Heart right ventricle (tissue), 16 donors: ENCODE measurements at places on chromosomes 11 and 22.

GRCh38 chr11:86196085-86196696 lies 48.4 kb upstream of the EED start:
- DNase-seq = no peak

DNA sequence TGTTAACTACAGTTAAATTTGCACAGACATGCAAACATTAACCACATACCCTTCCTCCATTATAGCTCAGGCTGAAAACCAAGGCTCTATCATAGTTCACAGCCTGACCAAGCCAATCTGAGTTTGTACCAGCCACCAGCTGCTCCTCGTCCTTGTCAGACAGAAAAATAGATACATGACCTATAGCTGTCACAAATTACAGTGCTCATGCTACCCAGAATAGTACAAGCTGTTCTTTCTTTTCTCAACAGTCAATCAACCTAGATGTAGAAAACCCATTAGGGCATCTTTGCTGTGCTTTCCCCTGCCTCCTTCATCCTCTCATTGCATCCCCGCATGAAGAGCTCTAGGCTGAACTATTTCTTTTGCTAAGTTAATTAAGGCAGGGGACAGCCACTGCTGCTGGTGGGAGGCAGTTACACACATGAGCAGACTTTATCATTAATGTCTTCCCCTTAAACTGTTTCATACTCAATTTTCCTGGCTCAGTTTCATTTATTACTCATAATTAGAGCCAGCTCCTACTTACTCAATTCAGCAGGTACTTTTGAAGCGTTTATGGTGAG lies 148.3 kb downstream of the TRPC6 start:
- DNase-seq = no peak

DNA sequence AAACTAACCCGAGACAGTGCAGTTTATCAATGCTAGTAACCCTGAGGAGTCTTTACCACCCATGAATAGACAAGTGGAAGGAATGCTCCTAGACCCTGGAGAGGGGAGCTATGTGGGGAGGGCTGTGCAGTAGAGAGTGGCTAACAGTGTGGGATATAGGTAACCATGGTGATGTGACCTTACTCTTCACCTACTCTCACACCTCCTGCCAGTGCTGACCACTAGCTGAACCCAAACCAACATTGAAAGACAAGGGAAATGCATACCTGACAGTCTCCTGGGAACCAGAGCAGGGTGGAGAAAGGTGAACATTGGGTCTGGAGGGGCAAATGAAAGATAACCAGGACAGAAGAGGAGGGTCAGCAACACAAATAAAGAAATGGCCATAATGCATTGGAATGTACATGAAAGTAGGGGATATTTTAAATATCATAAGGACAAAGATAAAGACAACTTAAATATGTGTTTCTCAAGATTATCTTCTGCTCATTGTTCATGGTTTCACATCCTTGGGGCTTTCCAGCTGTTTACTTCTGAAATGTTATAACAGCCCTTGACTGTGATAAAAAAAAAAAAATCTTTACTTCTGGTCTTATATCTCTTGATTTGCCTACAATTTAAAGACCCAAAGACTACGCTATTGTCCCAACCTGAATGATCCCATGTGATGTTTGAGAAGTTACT lies 983.3 kb upstream of the TENM4 start:
- no peak for DNase-seq

DNA sequence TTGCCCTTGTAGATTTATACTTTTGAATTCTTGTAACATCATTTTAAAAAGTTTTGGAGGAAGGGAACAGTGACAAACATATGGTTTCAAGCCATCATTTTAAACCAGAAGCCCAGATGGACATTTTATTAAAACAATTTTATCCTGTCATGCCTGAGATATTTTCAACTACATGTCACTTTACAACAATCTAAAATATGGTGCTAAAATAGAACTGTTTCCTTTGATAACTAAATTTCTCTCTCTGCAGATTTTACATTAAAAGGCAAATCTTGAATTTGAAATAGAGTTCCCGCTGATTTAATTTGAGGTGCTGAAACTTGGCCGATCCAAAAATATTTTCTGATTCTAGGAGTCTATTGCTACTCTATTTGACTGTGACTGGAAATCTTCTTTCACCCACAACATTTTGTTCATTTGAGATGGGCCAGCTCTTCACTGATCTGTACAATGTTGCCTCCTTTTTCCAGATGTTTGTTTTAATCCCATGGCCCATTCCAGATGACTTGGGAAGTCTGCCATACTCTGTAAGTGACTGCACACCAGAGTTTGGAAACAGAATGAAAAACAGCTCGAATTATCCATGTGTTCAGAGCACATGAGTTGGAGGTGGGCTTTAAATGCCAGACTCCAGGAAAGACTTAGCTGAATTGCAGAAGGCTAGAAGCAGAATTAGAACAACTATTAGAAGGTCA lies 402.5 kb downstream of the TMEM135 start:
- no peak for DNase-seq

- DNase-seq = no peak
Observed at GRCh38 chr11:26712497-26712896, 9.4 kb downstream of the SLC5A12 start.

- DNase-seq = no peak
Observed at GRCh38 chr22:45740236-45740635, 68.6 kb downstream of the ATXN10 start.

DNA sequence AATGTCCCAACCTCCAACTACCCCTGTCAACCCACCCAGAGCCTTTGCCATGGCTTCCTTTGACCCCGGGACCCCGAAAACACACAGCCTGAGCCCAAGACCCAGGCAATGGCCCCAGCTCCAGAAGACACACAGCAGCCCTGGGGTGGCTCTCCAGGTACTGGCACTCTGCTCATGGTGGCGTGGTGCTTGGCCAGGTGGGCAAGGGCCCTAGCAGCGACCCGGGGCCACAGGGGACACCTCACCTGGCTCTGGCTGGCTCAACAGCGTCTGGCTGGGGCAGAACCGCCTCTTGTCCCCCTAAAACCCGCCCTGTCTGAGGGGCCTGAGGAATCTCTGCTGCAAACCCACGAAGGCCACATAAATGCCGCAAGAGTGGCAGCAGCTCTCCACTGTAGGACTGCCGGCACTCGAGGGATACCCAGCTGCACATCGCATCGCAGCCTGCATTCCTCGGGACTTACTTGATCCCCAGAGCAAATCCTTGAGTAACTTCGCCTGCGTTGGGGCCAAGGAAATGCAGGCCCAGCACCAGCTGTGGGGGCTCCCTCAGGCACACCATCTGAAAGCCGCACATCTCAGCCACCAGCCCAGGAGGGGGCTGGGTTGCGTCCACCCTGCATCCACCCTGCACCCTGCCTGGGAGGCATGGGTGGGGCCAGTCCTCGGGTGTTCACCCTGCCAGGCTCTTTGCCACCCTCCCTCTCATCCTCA lies 23.1 kb upstream of the GNB1L start:
- DNase-seq = no peak

GRCh38 chr11:19840961-19841360 lies 128.3 kb downstream of the NAV2 start:
- DNase-seq = no peak

DNA sequence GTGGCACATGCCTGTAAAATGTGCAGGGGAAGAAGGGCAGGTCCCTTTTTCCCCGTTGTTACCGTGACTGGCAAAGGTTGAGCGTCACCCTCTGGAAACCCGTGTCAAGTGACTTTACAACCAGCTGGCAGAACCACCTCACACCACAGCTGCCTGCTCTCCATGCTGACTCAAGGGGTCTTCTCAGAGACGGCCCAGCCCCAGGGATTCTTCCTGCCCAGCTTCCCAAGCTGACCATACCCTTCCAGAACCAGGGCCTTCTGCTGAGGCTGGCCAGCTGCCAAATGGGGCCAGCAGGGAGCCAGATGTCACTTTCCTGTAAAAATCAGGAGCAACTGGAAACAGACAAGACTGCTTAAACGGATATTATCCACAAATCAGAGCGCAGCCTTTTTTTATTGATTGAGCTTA lies 6.3 kb downstream of the PC start:
- no peak for DNase-seq

- no peak for DNase-seq
Observed at GRCh38 chr11:898143-898511, 12.5 kb downstream of the CHID1 start.

GRCh38 chr22:45649809-45650208 lies 21.8 kb upstream of the ATXN10 start:
- no peak for DNase-seq

DNA sequence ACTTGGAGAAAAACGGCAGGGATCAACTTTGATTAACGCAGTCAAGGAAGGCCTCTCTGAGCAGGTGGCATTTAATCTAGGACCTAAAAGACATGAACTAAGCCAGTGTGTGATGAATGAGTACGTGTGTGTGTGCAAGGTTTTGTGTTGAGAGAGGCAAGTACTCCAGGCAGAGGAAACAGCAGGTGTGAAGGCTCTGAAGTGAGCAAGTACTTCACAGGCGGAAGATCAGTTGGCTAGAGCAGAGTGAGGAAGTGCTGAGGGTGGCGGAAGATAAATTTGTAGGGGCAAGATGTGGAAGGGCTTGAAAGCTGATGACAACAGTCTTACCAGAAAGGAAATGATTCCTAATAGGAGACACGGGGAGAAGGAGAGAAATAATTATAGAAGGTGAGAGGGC lies 6.8 kb downstream of the APIP start:
- no peak for DNase-seq

- no peak for DNase-seq
Observed at GRCh38 chr11:126181939-126182730, 29.3 kb downstream of the RPUSD4 start.

DNA sequence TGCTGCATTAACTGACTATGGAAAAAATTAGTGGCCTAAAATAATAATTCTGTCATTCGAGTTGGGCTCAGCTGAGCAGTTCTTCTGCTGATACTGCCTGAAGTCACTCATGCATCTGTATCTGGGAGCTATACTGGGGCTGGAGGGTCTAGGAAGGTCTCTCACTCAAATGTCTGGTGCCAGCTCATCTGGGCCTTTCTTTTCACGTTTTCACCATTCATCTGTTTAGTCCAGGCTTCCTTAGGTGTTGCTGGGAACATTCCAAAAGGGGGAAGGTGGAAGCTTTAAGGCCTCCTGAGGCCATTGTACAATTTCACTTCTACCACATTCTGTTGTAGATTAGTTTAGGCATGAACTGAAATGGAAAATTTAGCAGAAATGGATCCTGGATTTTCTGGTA lies 28.0 kb downstream of the YAP1 start:
- no peak for DNase-seq

DNA sequence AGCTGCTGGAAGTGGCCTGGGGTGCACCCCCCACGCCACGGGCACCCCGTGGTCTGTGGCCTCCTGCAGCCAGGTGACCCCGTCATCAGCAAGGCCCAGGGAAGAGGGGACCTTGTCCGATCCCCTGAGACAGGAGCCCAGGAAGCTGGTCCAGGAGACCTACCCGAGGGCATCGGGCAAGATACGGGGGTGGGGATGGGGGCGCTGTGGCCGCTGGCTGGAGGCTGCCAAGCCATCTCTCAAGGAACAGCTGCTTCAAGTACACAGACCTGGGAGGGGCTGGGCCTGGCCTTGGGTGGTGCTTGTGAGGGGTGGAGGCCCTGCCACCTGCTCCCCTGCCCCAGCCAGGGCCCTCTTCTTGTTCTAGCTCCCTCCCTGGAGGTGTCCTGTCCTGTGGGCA lies 1272.1 kb downstream of the BRD1 start:
- no peak for DNase-seq

DNA sequence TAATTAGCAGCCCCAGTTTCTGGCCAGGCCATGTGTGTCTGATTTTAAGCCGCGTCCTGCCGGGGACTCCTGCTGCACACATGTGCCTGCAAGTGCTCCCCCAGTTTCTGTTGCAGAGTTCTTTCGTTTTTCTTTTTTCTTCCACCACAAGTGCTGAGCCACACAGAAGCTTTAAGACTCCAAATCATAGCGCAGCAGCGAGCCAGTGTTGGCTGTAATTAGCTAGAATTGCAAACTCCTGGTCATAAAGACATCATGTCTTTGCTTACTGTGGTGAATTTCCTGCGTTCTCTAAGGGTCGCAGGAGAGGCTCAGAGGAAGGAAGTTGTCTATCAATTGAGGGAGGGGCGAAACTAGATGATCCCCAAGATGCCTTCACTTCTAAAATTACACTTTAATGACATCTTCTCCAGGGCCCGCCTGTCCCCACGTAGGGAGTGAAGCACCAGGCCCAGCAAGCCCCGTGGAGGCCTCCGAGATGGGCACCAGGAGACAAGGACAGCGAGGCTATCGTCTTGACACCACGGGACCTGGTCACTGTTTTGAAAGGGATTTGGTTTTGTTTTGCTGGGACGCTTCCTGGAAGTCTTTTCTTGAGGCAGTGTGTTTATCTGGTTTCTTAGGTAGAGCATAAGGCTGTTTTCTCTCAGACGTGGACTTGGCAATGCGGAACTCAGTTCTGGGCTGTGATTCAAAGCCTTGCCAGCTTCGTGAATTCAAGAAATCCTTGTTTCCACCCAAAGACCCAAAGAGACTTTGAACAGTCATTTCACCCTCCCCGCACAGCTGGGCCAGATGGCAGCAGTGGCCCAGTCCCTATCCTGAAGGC lies 71.8 kb downstream of the UBASH3B start:
- DNase-seq = no peak

DNA sequence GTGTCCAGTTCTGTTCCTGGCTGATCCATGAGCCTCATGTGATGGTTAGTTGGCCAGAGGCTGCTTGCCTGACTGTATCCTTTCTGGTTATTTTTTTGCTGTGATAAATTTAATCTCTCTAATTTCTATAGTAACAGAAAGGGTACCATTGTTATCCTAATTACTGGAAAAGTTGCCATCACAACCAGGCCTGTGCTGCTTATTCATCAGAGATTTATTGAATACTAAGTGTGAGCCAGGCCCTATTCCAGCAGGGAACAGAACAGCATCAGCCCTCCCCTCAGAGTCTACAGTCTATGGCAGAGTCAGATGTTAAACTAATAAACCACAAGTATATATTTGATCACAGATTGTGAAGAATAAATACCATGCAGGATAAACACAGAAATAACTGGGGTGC lies 86.8 kb downstream of the DEPDC5 start:
- DNase-seq = no peak

DNA sequence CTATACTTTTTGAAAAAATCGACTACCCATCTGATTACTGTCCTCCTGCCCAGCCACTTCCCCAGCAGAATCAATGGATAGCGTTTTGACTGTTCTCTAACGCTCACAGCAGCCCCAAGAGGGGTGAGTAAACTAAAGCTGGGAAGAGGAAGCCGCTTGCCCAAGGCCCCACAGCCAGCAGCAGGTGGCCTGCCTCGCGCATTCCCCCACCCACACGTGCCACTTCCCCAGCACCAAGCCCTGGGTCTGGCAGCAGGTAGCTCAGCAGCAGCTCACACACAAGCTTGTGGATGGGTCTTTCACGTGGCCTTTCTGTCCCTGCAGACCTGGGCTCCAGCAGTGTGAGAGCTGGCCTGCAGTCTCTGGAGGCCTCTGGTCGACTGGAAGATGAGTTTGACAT lies 34.3 kb downstream of the TOM1 start:
- DNase-seq = no peak

DNA sequence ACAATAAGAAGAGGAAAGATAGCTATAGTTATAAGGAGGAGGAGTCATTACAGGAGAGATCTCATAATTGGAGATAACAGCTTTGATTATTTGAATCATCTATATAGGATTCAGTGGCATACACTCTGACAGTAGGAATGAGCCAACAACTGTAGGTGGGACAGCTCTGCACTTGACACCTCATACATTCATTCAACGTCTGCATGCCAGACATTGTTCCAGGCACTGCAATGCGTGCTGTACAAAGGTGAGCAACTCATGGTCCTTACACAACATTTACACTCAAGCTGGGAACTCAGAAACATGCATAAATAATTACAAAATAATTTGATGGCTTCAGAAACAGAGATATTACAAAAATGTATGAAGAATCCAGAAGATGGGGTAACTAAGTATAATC lies 154.3 kb downstream of the MSANTD4 start:
- no peak for DNase-seq

- DNase-seq = no peak
Observed at GRCh38 chr22:41359376-41359775, 22.4 kb upstream of the TEF start.
